SJSA1 (cell line): ENCODE measurements at places on chromosomes 2 and 18. TPM values are rescaled to one million over a fixed set of nuclear protein-coding genes. Genes with fewer than 3 reads are reported as not detected.

- no peak for DNase-seq
Measured at GRCh38 chr2:97765933-97766332, 52.6 kb downstream of the ZAP70 start.

The XDH gene
- 0.05 TPM in 1 of 2 replicates, not detected in the other for total RNA-seq

GRCh38 chr18:63205791-63206252, 113.7 kb downstream of the BCL2 start:
- DNase-seq = no peak

The CXCR4 gene
- 0.22 and 0.79 TPM in 2 replicates for total RNA-seq

GRCh38 chr2:228527197-228527881, 345.9 kb upstream of the SPHKAP start:
- DNase-seq = no peak

DNA sequence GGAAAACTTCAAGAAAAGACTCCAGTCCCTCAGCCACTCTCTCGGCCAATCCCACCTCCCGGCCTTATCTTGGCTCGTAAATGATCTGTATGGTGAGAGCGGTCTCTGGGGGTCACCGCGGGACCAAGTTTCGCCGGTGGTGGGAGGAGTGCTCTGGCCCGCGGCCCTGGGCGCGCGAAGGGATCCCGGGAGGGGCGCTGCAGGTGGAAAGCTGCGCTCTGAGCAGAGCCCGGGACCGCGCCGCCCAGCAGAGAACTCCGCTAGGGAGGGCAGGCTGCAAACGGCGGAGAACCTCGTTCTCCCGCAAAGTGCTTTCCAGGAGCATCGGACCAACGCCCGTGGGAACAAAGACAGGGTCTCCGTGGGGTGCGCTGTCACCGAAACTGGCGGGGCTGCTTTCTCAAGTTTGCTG, 622 bp downstream of the LRP2 start:
- DNase-seq = no peak

GRCh38 chr2:53018825-53019425, 748.7 kb upstream of the CHAC2 start:
- DNase-seq = no peak

The PRKCE gene
- total RNA-seq = 43.3 and 52.2 TPM in 2 replicates

The TSGA10 gene
- 0.63 and 2.2 TPM in 2 replicates for total RNA-seq

GRCh38 chr2:144099340-144099739, 420.6 kb downstream of the ZEB2 start:
- DNase-seq = no peak

GRCh38 chr18:48186131-48186766, 222.9 kb downstream of the ZBTB7C start:
- DNase-seq = no peak
